ENCODE measurements at places on chromosomes 5 and 9. TPM values are rescaled to one million over a fixed set of nuclear protein-coding genes. Genes with fewer than 3 reads are reported as not detected.

FBP1 gene
- total RNA-seq = 476 TPM

PGM5 gene
- 2.9 TPM for total RNA-seq

MELK gene
- 0.23 TPM for total RNA-seq

THBS4 gene
- 0.23 TPM for total RNA-seq

BTNL9 gene
- 8.8 TPM for total RNA-seq

OR2V1 gene
- total RNA-seq = not detected

GALNT12 gene
- total RNA-seq = 0.35 TPM

PRSS3 gene
- 5.3 TPM for total RNA-seq

RNF180 gene
- 4.4 TPM for total RNA-seq

PCDHB16 gene
- total RNA-seq = 0.58 TPM

ZNF883 gene
- 0.08 TPM for total RNA-seq

PCDHA11 gene
- total RNA-seq = 0.23 TPM

BARX1 gene
- total RNA-seq = not detected

C5orf58 gene
- total RNA-seq = not detected

TENT4A gene
- 14.3 TPM for total RNA-seq

FAM221B gene
- total RNA-seq = not detected

N4BP3 gene
- 0.13 TPM for total RNA-seq

WHRN gene
- 2.8 TPM for total RNA-seq

GRXCR2 gene
- total RNA-seq = not detected

DMRT2 gene
- total RNA-seq = not detected

IFNA13 gene
- not detected for total RNA-seq

NTRK2 gene
- total RNA-seq = 0.38 TPM

BAAT gene
- 459 TPM for total RNA-seq

ARID3C gene
- total RNA-seq = 8.8 TPM

NACC2 gene
- 18.4 TPM for total RNA-seq

TRIM7 gene
- total RNA-seq = 0.23 TPM

CFAP90 gene
- 0.48 TPM for total RNA-seq

All from left lobe of liver (tissue), 2 donors.